ENCODE measurements at places on chromosomes 12 and 14.
A peak's percentile ranks its signal among the peaks of the same experiment; 100 is the strongest.

GRCh38 chr14:74959596-74960180 is 4.3 kb upstream of the PGF start:
- DNase-seq: no peak

DNA sequence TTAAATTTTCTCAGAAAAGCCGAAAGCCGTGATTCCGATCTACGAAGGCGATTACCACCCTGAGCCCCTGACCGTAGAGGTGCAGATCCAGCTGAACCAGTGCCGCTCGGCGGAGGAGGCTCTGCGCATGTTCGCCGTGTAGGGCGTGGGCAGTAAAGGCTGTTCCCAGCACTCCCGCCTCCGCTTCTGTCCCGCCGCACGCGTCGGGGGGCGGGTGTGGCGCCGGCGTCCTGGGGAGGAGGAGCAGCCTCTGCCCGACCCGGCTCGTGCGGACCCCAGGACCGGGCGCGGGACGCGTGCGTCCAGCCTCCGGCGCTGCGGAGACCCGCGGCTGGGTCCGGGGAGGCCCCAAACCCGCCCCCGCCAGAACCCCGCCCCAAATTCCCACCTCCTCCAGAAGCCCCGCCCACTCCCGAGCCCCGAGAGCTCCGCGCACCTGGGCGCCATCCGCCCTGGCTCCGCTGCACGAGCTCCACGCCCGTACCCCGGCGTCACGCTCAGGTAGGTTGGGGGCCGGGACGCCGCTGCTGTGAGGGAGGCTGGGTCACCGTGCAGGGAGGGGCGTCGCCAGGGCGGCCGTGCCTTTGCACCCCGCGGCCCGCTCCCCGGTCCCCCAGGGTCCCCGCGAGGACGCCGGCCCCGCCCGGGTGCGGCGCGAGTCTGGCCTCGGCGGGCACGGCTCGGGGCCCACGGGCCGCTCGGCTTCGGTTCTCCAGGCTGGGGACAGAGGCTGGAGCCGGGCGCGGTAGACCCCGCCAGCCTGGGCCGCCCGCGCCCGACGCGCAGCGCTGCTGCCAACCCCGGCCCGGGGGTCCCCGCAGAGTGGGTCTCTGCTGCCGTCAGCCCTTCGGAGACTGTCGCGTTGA is at the start of gene B3GNT4:
Gene B3GNT4, plus strand, starts transcription at position 409 of the 866 bp plus-strand sequence. CDS start 910 bp downstream, outside the sequence.
- DNase-seq: peak; percentile 61

DNA sequence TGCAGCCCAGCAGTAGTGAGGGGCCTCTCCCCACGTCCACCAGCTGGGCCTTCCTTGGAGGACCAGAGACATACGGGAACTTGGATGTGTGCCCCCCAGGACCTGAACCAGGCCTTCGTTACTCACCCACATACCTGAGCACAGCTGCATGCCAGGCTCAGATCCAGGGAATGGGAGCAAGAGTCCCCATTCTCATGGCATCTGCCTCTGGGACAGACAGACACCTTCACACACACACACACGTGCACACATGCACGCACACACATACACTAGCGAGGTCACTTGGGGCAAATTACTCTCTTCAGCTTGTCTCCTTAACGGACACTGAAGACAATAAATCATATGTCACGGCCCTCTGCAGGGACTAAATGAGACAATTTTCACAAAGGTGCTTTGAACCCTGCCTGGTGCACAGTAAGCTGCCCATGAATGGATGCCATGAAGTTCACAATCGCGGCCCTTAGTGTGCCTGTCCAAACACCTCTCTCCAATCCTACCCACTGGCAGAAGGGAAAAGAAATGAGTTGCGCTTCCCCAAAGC is 5.7 kb downstream of the SCARB1 start:
- no peak for DNase-seq

DNA sequence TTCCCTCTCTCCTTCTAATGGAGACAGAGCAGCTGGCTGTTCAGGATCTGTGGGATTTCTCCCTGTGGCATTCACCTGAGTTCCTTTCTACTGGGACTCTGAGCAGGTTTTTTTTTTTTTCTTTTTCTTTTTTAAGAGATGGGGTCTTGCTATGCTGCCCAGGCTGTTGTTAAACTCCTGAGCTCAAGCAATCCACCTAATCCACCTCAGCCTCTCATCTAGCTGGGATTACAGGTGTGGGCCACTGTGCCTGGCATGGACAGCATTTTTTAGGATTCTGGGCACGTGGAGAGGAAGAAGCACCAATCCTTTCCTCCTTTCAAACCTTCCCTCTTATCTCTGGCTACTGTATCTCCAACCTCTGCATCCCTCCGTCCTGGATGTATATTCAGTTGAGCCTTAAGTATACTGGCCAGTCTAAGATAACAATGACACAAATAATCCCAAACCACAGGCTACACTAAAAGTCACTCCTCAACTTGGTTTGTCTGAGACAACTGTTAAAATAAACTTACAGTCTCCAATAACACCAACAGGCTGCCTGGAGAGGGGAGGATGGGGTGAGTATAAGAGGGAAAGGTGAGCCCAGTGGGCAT is 16.4 kb upstream of the CELA1 start:
- no peak for DNase-seq

DNA sequence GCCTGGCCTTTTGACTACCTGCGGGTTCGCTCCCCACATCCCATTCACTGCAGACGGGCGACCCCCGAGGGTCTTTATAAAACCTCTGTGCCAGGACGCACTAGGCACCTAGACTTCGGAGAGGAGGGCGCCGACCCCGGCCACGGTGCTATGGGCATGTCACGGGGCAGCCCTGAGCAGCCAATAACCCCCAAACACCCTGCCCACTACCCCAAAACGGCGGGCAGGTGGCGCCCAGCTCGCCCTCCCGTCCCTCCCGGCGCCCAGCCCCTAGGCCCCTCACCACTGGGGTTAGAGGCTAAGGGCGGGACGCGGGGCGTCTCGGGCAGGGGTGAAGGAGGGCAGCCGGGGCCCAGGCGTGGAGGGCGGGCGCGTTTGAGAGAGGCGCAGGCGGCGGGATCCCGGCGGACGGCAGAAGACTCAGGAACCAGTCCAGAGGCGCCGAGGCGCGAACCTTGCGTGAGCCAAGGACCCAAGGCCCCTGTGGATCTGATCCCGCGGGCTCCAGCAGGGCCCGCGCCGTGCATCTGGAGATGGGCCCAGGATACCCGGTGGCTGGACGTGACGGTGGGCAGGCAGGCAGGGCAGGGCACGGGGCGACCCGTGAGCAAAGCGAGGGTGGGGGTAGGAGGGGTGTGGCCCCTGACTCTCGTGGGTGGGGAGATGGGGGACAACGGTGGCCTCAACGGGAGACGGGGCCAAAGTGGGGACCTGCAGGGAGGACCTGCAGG is 11.1 kb downstream of the KRT85 start:
- DNase-seq: no peak

GRCh38 chr12:101582937-101583336 is 11.8 kb upstream of the MYBPC1 start:
- no peak for DNase-seq

Measured in T follicular helper cell (primary cell).